ENCODE measurements at places on chromosomes 6 and 20. TPM values are rescaled to one million over a fixed set of nuclear protein-coding genes. Genes with fewer than 3 reads are reported as not detected.

CFAP206 gene
- 0.31 TPM for total RNA-seq

NRN1 gene
- 0.12 TPM for total RNA-seq

C6orf58 gene
- not detected for total RNA-seq

OR2J2 gene
- total RNA-seq = not detected

DEF6 gene
- total RNA-seq = 0.19 TPM

CHMP4B gene
- 38.0 TPM for total RNA-seq

TCF15 gene
- total RNA-seq = not detected

VPS52 gene
- 45.0 TPM for total RNA-seq

MATN4 gene
- total RNA-seq = not detected

PLN gene
- 2.7 TPM for total RNA-seq

NNAT gene
- not detected for total RNA-seq

FAM83B gene
- not detected for total RNA-seq

GRM1 gene
- total RNA-seq = 0.13 TPM

C6orf15 gene
- total RNA-seq = not detected

NR2E1 gene
- total RNA-seq = not detected

SLC16A10 gene
- not detected for total RNA-seq

OVOL2 gene
- not detected for total RNA-seq

PACSIN1 gene
- total RNA-seq = not detected

RPS21 gene
- total RNA-seq = 674 TPM

OPRM1 gene
- total RNA-seq = not detected

ARMH2 gene
- not detected for total RNA-seq

RFX6 gene
- total RNA-seq = not detected

VGLL2 gene
- not detected for total RNA-seq

GJA10 gene
- total RNA-seq = not detected

FOXQ1 gene
- 0.06 TPM for total RNA-seq

SCUBE3 gene
- 9.2 TPM for total RNA-seq

SNRPB gene
- total RNA-seq = 97.9 TPM

FNDC11 gene
- total RNA-seq = 0.12 TPM

ERVFRD-1 gene
- total RNA-seq = not detected

PTCHD4 gene
- 1.2 TPM for total RNA-seq

HTR1E gene
- not detected for total RNA-seq

TP53TG5 gene
- total RNA-seq = not detected

PTK6 gene
- 0.12 TPM for total RNA-seq

CCDC170 gene
- 2.0 TPM for total RNA-seq

MTCH1 gene
- total RNA-seq = 223 TPM

LHFPL5 gene
- total RNA-seq = not detected

SLC22A16 gene
- not detected for total RNA-seq

PRR18 gene
- total RNA-seq = not detected

PTGIS gene
- 321 TPM for total RNA-seq

SLC17A1 gene
- total RNA-seq = not detected

STAU1 gene
- total RNA-seq = 53.3 TPM

ADGB gene
- not detected for total RNA-seq

ATP6V1G2 gene
- 3.3 TPM for total RNA-seq
